NCI-H446 treated with DMSO at 0.1 percent for 48 hours (cell line): ENCODE measurements at places on chromosomes 1 and 21.

DNA sequence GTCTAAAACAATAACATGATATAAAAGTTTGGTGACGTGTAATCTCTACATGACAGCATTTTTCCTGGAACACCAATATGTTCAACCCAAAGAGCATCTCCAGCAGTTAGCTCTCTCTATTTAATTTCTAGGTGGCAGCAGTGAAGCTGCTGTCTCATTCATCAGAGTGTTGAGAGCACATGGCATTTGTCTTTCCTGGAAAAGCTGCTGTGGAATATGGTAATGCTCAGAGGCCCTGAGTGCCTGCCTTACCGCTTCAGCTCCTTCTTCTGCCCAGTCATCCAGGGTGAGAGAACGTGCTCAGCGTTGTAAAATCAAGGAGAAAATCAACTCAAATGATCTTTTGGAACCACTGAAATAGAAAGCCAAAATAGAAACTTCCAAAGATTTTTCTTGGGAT is 640.7 kb downstream of the ADGRL2 start:
- DNase-seq, result no peak

- DNase-seq, result no peak
These were observed 5.2 kb downstream of the TAS1R1 start for GRCh38 chr1:6560267-6560666.

GRCh38 chr21:46229133-46229922 is 754 bp upstream of the LSS start:
- no peak for DNase-seq

- DNase-seq, result no peak
These were observed 48.1 kb downstream of the CAMSAP2 start for GRCh38 chr1:200786788-200787187.

- DNase-seq, result no peak
These were observed 258 bp upstream of the SYPL2 start for GRCh38 chr1:109466125-109466451.

GRCh38 chr1:70617728-70618127 is 206.7 kb downstream of the CTH start:
- no peak for DNase-seq

- no peak for DNase-seq
These were observed 106.5 kb downstream of the HLCS start for GRCh38 chr21:36859744-36860501.

- DNase-seq, result no peak
These were observed 2.7 kb downstream of the RGL1 start for GRCh38 chr1:183807549-183808168.

DNA sequence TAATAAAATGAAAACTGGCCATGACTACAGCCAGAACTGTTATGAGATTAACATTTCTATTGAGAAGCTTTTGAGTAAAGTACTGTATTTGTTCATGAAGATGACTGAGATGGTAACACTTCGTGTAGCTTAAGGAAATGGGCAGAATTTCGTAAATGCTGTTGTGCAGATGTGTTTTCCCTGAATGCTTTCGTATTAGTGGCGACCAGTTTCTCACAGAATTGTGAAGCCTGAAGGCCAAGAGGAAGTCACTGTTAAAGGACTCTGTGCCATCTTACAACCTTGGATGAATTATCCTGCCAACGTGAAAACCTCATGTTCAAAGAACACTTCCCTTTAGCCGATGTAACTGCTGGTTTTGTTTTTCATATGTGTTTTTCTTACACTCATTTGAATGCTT is 164.0 kb downstream of the NEK7 start:
- DNase-seq, result no peak

- no peak for DNase-seq
These were observed 10.0 kb downstream of the SCNN1D start for GRCh38 chr1:1290238-1290731.
